Cortex of kidney (tissue), 1 donor: ENCODE measurements at places on chromosomes 12 and 14.

DNA sequence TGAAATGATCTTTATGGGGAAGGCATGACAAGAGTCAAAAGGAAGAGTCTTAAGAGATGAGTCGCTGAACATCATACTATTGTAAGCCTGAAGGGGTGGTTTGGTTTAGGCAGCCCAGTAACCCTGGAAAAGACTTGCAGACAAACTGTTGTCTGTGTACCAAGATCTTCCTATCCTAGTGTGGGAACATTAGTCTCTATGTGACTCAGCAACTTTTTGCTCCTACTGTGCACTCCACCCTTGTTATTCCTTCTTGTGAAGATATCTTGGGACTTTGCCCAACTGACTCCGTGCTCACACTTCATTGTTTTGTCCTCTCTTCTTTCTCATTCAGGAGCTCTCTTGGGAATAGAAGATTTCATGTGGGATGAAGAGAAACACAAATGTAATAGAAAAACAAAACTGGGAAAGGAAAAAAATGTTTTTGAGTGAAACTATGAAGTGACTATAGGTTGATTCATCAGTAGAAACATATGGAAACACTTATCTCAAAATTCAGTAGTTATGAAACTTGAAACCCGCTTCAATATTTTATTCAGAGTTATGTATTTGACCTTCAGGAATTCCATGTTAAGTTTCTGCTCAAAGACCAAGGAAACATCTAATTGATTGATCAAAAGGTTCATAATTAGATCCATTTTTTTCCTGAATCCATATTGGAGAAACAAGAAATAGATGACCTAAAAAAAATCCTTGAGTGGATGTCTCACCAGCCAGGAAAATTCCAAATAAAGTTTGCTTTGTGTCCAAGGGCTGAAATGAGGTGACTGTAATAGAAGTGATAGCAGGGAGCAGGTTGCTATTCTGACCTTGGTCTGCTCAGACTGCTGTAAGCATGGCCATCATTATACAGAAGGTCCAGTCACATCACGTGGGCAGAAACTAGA lies 67.2 kb downstream of the BTG1 start:
- no peak for DNase-seq

DNA sequence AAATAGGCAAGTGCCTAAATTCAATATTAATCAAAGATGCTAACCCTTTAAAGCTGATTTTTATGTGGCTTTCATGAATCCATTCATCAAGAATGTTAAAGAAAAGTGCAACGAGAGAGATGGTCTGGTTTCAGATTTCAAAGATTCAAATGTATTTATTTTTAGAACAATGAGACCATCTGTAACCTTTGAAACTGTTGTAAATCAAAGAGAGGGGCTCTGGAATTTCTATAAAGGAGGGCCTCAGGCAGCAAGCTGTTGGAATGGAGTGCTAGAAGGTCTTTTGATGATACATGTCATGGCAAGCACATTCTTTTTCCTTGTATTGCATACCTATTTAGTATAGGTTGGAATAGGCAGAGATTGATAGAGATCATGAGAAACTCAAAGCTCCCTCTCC lies 433.0 kb downstream of the LRIG3 start:
- DNase-seq: no peak

- no peak for DNase-seq
These were observed 267.4 kb downstream of the ADAMTS20 start for GRCh38 chr12:43284486-43285158.

DNA sequence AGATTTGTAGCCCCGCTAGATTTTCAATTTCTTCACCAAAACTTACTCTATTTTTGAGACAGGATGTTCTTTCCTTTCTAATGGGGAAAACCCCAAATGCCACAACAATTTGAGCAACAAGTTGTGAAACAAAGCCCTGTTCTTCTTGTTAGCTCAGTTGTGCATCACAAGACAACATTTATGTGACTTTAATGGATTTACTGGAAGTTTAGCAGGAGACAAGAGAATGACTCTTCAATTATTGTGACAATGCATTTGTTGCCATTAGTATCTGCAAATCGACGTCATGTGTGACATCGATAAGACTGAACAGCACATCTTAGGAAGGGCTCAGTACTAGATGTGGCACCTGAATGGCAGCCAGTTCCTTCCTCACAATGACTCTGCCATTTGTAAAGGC lies 1028.9 kb upstream of the TMEM132C start:
- no peak for DNase-seq

- no peak for DNase-seq
These were observed 24.1 kb upstream of the NRDE2 start for GRCh38 chr14:90355540-90356518.

GRCh38 chr12:96220902-96221301 lies 26.7 kb downstream of the ELK3 start:
- no peak for DNase-seq

- no peak for DNase-seq
These were observed 8.5 kb upstream of the LTBP2 start for GRCh38 chr14:74620497-74620921.

- no peak for DNase-seq
These were observed 103.9 kb upstream of the RFLNA start for GRCh38 chr12:124191024-124191359.

DNA sequence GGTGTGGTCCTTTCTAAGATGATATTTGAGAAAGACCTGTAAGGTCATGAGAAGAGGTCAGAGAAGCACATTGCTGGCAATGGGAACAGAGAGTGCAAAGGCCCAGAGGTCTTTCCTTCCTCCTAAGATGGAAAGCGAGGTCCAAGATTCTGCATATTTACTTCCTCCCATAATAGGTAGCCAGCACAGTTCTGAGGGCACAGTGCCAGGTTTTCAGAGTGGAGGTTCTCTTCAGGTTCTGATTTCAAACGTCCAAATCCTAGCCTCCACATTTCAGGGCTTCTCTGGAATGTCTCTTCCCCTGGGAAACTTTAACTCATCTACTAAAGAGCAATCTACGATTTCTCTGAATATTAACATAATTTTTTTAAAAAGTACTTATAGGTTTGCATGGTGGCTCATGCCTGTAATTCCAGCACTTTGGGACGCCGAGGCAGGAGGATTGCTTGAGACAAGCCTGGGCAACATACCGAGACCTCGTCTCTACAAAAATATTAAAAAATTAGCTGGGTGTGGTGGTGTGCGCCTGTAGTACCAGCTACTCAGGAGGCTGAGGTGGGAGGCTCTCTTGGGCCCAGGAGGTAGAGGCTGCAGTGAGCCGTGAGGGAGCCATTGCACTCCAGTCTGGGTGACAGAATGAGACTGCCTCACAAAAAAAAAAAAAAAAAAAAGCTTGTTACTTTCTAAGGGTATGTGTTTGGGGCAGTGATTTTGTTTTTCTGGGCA lies 526 bp upstream of the MRPL42 start:
- no peak for DNase-seq

DNA sequence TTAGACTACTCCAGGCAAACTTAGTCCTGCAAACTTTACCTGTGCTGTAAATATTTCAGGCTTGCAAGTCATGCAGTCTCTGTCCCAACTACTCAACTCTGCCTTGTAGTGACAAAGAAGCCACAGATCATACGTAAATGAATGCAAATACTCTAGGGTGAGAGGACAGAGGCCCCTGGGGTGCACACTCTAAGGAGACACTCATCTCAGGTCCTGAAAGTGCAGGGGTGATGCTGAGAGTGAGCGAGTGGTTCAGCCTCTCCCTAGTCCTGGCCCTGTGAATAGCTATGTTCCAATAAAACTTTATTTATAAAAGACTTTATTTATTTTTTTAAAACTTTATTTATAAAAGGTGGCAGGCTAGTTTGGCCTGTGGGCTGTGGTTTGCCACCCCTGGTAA lies 34.9 kb downstream of the HCAR2 start:
- DNase-seq: no peak

- no peak for DNase-seq
These were observed 35.7 kb downstream of the KIF26A start for GRCh38 chr14:104174051-104174450.

DNA sequence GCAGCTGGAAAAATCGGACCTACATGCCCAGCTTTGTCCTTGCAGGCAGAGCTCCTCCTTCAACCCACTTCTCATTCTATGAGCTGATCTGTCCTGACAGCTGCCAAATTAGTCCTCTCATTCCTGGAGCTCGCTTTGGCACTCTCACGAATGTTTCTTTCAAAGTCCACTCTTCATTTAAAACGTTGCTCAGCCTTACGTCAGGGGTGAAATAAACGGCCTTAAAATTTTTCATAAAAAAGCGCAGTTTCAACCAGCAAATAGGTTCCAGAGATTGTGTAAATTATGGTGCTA lies 120.9 kb upstream of the HIF1A start:
- DNase-seq: no peak

- no peak for DNase-seq
These were observed 1.3 kb downstream of the RCOR1 start for GRCh38 chr14:102593825-102594137.
